CD14-positive monocyte (primary cell): ENCODE measurements at places on chromosomes 6 and 20. TPM values are rescaled to one million over a fixed set of nuclear protein-coding genes. Genes with fewer than 3 reads are reported as not detected.

GRCh38 chr6:157123234-157123633 is 200.1 kb downstream of the TMEM242 start:
- DNase-seq = no peak

DNA sequence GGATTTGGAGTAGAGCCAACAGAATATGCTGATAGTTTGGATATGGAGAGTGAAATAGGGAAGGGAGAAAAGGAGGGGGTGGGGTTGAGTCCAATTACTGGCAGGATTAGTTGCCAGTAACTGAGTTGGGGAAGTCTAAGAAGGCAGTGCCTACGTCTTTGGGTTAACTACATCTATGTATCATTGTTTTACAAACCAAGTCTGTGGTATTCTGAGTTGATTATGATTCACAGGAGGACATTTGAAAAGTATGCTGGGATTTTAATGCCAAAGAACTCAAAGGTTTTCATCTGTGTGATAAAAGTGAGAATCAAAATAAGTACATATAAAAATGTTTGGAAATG is 14.7 kb downstream of the DSE start:
- DNase-seq = peak; percentile 86

The MKKS gene
- 34.6 TPM for polyA plus RNA-seq

The WFDC12 gene
- polyA plus RNA-seq = not detected

The THBD gene
- 30.2 TPM for polyA plus RNA-seq

DNA sequence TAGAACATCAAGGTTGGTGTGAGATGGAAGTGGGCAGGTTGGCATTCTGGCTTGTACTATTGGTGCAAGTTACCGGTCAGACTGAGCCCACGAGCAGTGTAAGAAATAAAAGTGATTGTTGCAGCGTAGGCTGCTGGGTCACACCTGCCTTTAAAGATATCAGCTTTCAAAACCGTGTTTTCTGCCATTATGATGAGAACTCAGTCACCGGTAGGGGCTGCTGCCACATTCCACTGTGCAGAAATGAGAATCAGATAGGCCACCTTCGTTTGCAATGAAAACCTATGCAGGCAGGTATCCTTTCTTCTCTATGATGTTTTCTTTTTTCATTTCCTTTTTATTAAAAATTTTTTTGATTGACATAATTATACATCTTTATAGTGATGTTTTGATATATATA is 168.5 kb downstream of the MYLK4 start:
- no peak for DNase-seq

The BTN1A1 gene
- not detected for polyA plus RNA-seq

DNA sequence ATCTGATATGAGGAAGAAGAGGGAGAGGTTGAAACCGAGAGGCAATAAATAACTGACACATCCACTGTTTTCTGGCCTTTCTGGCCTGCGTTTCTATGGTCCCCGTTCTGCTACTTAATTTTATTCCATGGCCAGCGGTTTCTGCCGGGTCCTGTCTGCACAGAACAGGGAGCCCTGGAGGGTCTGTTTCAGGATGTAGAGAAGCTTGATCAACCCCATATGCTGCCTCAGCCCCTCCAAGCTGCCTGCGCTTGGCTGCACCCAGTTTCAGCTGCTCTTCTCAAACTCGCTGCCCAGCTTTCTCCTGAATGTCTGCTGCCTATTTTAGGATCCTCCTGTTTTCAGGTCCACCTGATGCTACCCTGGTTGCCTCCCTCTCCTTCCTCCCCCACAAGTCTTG is 18.5 kb upstream of the PACSIN1 start:
- no peak for DNase-seq

The OPRL1 gene
- polyA plus RNA-seq = 8.8 TPM

The NFKBIL1 gene
- polyA plus RNA-seq = 7.7 TPM

DNA sequence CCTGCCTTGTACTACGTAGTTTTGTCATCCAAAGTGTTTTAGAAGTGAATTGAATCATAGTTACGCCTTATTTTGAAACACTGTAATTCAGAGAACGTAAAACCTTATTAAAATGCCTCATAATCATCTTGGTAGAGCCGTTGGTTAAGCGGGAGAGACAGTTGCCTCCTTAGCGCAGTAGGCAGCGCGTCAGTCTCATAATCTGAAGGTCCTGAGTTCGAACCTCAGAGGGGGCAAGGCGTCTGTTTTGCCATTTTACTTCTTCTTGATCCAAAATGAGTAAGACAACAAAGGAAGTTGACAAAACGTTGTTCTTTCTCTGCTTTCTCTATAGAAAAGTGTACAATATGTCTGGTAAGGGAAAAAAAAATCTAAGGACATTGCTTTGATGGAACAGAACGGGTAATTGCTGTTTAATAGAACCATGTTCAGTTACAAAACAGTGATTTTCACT is 20.7 kb upstream of the TRIM27 start:
- peak; percentile 79 for DNase-seq

The ZNF391 gene
- 0.17 TPM for polyA plus RNA-seq

GRCh38 chr20:31945785-31946184 is 6.1 kb downstream of the PDRG1 start:
- no peak for DNase-seq

- no peak for DNase-seq
Observed at GRCh38 chr6:162722633-162723032, 4.9 kb downstream of the PRKN start.

The TFEB gene
- 60.0 TPM for polyA plus RNA-seq

The BPIFB2 gene
- polyA plus RNA-seq = not detected in 2 replicates

GRCh38 chr20:25408890-25409289 is 1.4 kb downstream of the GINS1 start:
- DNase-seq = no peak

The COL19A1 gene
- not detected in 2 replicates for polyA plus RNA-seq

DNA sequence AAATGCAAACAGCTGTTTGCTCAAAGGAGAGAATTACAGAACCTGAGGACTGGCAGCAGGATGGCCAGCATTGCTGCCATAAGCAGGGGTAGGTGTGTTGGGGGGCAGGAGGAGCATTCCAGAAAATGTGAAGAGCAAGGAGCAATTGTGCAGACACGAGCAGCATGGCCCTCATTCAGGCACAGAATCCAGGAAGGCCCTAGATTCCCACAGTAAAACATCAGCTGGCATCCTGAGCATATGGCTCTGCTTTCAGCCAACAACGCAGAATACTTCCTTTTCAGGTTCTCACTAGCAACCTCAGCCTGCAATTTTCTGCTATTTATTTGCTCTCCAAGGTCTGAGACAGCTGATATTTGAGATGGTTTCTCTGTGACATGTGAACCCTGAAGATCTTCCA is 243.4 kb upstream of the POU3F2 start:
- no peak for DNase-seq

DNA sequence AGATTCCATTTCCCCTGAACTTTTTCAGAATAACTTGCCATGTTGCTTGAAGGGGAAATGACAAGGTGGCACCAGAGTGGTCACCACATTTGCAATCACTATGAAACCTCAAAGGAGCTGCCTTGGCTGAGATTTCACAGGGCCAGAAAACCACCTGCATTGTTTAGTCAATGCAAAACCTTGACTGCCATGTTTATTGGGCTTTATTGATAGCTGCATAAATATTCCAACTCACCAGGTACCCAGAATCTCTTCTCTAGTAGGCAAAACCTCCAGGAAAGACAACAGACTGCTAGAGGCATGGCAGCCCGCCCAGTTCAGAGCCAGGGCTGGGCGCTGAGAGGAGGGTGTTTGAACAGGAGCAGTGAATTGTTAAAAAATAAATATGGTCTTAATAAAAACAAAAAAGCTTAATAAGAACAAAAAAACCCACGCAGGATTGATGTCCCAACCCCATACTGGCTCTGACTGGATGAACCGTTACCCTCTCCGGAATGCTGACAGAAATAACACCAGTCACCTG is 375.6 kb downstream of the ZFAND3 start:
- no peak for DNase-seq

GRCh38 chr6:146981981-146982380 is 222.2 kb upstream of the STXBP5 start:
- no peak for DNase-seq

The NRN1 gene
- not detected for polyA plus RNA-seq

- peak; percentile 72 for DNase-seq
Observed at GRCh38 chr20:1437235-1437904, 29.3 kb downstream of the NSFL1C start.

The ZC2HC1B gene
- polyA plus RNA-seq = not detected

DNA sequence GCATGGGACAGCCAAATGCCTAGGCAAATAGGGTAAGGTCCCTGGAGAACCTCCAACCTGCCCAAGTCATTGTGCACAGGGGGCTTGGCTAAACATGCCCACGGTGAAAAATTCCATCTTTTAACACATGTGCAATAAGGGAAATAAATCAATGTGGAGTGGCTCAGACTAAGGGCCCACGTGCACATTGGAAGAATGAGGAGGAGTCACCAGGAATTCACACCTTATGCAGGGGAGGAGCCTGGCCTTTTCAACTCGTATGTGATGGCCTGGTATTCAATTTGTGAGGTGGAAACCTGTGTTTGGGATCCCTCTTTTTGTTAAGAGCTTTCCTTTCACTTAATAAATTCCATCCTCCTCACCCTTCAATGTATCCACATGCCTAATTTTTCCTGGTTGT is 12.6 kb downstream of the C6orf52 start:
- no peak for DNase-seq

The PRR18 gene
- polyA plus RNA-seq = not detected in 2 replicates

DNA sequence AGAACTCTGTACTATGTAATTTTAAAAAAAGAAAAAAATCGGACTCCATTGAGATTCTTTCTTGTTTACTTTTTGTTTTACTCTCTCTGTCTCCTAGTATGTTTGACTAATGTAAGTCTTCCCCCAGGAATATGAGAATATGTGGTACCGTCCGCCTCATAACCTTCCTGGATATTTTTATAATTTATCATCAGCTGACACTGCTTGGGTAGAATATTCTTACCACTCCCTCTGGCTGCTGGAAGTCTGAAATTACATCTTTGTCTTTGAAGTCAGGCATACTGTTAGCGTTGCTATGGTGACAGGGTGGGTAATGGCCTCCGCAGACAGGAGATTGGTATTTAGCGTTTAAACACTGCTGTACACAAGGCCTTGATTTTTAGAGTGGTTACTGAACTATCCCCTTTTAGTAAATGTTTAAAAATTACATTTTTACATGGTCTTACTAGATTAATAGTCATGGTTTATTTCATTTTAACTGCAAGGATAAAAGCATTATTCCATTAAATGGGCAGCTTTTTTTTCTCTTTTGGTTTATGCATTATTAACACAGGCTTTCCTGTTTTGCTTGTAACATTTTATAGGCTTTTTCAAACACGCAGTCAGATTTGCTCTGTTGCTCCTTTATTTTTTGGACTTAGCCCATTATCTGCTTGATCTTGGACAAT is 176.4 kb downstream of the ARID1B start:
- DNase-seq = no peak

The GSTA2 gene
- polyA plus RNA-seq = not detected

The TSBP1 gene
- not detected for polyA plus RNA-seq

DNA sequence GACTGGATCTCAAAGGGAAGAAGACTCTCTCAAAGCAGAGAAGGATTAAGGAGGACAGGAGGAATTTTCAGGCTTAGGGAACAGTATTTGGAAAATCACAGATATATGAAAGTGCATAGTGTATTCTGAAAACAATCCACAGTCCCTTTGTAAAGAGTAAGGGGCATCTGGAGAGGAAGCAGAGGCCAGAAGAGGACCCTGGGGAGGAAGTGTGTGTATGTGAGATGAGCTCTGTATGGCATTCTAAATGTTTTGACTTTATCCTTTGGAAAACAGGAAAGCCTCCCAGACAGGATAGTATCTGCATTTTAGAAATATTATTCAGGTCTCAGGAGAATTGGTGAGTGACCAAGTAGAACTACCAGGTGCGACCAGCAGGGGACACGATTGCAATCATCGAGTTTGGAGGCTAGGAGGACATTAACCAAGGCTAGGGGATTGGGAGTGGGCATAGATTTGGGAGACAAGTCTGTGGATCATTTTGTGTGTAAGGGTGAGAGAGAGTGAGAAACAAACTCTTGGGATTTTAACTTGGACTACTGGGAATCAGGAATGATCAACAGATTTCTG is 38.3 kb upstream of the FAM184A start:
- DNase-seq = no peak

- DNase-seq = no peak
Observed at GRCh38 chr6:4322846-4323309, 187.5 kb upstream of the ECI2 start.

GRCh38 chr6:82954356-82954755 is 111.3 kb downstream of the UBE3D start:
- DNase-seq = no peak

- no peak for DNase-seq
Observed at GRCh38 chr20:63822276-63822696, 8.8 kb downstream of the ZBTB46 start.

The TFAP2D gene
- polyA plus RNA-seq = not detected in 2 replicates

DNA sequence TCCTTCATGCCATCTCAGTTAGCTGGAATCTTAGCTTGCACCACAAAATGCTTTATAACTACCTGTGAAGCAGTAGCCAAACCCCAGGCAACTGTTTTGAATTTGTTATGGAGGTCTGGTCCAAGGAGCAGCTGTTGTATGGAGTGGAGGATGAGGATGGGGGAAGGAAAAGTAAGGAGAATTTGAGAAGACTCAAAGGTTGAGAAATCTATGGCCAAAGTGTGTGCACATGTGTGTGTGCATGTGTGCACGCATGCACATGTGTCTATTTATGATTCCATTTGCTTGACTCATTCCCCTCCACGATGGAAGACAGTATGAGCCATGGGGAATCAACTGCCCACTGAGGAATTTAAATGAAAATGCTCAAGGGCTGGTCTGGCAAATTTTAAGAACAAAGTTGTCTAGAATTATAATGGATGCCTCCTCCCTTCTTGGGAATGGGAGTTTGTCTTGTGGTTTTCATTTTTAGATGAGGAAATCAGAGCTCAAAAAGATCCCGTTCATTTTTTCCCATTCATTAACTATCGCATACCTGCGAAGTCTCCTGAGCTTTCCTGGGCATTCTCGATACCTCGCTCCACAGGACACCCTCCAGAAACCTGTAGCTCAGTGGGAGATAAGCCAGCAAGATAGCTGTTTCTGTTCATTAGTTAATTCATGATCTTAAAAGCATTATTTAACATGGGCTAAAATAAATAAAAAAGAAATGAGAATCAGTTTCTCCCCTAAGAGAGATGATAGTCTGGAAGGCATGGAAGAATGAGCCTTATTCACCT is 152.3 kb upstream of the NEDD9 start:
- no peak for DNase-seq

- DNase-seq = no peak
Observed at GRCh38 chr6:80540700-80541099, 434.2 kb downstream of the BCKDHB start.

The OTOR gene
- polyA plus RNA-seq = not detected in 2 replicates

The SLC44A4 gene
- not detected in 2 replicates for polyA plus RNA-seq

DNA sequence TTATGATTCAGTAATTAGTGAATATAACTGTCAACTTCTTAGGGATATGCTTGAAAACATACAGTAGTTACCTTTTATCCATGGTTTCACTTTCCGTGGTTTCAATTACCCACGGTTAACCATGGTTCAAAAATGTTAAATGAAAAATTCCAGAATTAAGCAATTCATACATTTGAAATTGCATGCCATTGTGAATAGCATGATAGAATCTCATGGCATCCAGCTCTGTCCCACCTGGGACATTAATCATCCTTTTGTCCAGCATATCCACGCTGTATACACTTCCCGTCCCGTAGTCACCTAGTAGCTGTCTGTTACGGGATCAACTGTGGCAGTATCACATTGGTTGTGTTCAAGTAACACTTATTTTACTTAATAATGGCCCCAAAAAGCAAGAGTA is 781.7 kb upstream of the CITED2 start:
- DNase-seq = no peak

GRCh38 chr20:35663516-35664465 is 909 bp downstream of the CPNE1 start:
- peak; percentile 12 for DNase-seq

- DNase-seq = no peak
Observed at GRCh38 chr6:156902782-156903181, 125.6 kb downstream of the ARID1B start.

- no peak for DNase-seq
Observed at GRCh38 chr20:10509376-10509775, 74.3 kb downstream of the SLX4IP start.
